ENCODE measurements at places on chromosomes 12 and 14.

DNA sequence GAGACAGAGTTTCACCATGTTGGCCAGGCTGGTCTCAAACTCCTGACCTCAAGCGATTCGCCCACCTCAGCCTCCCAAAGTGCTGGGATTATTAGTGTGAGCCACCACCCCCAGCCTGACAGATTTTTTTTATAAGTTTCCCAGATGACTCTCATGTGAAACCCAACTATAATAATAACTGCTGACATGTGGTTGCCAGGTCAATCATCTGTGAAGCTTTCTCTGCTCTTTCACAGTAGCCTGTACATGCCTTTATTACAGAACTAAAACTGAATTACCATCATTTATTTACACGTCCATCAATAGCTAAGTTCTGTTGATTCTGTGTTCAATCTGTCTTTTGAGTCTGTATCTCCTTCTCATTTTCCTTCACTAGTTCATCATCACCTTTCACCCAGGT is 218.5 kb downstream of the RPS29 start:
- DNase-seq = no peak

- no peak for DNase-seq
These were observed 123.1 kb upstream of the FAR2 start for GRCh38 chr12:29025937-29026336.

DNA sequence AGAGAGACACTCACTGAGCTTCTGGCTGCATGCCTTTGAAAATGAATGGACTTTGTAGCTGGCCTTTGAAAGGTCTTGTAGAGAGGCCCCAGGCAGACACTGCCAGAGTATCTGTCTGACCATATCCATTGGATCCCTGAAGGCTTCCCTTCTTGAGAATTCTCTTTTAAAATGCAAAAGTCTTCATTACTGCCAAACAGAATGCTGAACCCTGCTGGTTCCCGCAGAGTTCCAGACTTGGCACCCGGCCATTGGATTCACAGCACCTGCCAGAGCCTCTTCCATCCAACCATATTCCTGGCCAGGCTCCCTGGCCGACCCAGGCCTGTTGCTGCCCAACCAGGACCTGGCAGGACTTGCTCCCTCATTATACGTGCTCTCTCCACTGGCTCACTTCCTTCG is 182.5 kb downstream of the GXYLT1 start:
- no peak for DNase-seq

GRCh38 chr12:3321881-3322280 is 169.1 kb upstream of the PRMT8 start:
- DNase-seq = no peak

DNA sequence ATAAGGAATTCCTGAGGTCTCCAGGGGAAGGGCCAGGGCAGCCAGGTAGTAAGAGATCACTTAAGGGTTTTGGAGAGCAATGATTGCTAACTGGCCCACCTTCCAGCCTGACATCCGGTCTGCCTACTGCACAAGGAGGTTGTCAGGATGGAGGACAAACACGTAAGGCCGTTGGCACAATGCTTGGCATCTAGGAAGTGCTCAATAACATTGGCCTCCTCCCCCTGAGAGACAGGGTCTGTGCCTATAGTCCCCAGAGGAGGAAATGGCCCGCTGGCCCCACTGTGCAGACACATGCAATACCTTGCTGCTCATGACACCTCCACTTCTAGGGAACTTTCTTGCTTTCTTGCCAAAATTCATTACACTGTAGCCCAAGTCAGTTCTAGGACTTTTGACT is 73.2 kb downstream of the NTF3 start:
- DNase-seq = no peak

DNA sequence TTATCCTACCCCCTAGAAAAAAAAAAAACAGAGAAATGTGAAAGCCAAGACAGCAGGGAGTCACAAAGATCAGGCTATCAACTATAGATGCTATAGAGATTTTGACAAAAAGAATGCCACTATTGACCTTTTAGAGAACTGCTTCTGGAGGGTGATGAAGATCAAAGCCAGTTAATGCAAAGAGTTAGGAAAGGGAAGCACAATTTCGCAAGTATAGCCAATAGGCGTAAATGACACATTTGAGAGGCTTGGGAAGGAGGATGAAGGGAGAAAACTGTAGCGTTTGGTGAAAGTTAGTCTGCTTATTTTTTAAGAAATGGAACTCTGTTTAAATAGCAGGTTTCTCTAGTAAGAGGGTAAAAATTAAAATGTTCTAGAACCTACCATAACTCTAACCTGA is 190.7 kb downstream of the DUSP6 start:
- DNase-seq = no peak

DNA sequence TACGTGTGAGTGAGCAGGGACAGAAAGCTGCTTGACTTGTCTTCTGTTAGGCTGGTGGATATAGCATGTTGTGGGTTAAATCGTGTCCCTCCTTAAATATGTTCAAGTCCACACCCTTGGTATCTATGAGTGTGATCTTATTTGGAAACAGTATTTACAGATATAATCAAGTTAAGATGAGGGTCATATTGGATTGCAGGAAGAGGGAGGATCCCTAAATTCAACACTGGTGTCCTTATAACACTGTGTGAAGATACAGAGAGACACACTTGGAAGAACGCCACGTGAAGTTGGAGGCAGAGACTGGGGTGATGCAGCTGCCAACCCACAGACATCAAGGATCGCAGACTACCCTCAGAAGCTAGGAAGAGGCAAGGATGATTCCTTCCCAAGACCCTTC is 275.2 kb upstream of the SSTR1 start:
- no peak for DNase-seq

DNA sequence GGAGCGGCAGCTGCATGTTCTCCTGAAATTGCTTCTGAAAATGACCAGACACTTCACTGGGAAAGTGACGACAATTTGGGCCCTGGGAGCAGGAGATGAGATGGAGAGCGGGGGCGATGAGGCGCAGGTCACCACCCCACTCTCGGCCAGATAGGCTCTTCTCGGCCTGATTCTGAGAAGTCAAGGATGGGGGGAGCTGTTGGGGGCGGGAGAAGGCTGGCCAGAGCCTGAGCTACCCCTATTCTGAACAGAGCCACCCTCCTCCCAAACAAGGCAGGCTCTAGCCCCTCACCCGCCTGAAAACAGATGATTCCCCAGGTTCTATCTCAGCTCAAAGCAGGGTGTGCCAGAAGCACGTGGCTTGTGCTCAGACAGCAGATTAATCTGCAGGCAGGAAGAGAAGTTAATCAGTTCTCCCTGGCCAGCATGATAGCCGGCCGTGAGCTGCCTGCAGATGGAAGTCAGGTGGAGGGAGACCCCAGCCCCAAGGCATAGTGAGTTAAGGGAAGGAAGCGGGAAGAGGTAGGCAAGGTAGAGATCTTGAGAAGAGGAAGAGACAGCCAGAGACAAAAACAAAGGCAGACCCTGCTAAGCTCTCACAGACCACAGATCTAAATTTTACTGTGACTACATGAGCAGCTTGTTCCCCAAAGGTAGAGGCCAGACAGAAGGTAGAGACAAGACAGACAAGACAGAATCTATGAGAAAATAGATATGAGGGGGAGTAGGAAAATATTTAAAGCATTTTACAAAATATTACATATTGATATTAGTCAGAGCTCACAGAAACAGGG is 10.9 kb upstream of the TAC3 start:
- DNase-seq = no peak

DNA sequence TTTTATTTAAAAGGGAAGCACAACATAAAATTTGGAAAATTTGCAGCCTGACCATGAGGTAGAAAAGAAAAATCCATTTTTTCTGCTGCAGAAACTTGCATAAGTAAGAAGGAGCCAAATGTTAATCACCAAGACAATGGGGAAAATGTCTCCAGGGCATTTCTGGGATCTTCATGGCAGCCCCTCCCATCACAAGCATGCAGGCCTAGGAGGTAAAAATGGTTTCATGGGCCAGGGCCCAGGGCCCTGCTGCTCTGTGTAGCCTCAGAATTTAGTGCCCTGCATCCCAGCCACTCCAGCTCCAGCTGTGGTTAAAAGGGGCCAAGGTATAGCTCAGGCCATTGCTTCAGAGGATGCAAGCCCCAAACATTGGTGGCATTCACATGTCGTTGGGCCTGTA is 735.6 kb downstream of the GALC start:
- no peak for DNase-seq

- no peak for DNase-seq
These were observed 167.3 kb upstream of the TMCC3 start for GRCh38 chr12:94817695-94818075.

DNA sequence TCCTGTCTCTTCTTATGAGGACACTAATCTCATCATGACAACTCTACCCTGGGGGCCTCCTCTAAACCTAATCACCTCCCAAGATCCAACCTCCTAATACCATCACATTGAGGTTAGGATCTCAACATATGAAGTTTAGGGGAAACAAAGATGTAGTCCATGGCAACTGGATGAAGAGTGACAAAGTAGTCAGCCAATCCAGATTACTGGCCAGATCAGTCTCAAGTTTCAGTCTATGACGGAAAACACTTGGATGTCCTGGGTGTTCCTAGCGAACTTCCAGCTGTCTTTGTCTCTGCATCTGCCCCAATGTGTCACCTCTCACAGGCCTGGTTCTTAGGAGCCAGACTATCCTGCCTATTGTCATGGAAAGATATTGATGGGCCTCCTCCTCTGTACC is 630.8 kb downstream of the AACS start:
- DNase-seq = no peak

GRCh38 chr14:41016213-41016612 is 590.5 kb upstream of the LRFN5 start:
- no peak for DNase-seq

GRCh38 chr12:79358716-79359300 is 332.0 kb downstream of the PAWR start:
- no peak for DNase-seq

DNA sequence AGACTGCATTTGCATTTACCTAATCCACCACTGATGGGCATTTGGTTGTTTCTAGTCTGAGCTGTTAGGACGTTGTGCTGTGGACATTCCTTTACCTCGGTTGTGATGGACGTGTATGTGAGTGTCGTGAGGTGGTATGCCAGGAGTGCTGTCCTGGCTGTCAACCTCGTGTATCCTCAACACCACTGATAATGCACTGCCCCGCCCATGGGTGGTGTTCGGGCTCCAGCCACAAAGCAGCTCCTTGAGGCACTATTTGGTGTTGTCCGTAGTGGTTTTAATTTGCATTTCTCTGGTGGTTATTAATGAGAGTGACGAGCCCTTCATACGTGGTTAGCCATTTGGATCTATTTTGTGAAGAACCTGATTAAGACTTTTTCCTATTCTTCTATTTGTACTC is 87.6 kb downstream of the PPP2R5C start:
- DNase-seq = peak; percentile 42

- DNase-seq = no peak
These were observed 22.1 kb downstream of the LGMN start for GRCh38 chr14:92726135-92726932.

DNA sequence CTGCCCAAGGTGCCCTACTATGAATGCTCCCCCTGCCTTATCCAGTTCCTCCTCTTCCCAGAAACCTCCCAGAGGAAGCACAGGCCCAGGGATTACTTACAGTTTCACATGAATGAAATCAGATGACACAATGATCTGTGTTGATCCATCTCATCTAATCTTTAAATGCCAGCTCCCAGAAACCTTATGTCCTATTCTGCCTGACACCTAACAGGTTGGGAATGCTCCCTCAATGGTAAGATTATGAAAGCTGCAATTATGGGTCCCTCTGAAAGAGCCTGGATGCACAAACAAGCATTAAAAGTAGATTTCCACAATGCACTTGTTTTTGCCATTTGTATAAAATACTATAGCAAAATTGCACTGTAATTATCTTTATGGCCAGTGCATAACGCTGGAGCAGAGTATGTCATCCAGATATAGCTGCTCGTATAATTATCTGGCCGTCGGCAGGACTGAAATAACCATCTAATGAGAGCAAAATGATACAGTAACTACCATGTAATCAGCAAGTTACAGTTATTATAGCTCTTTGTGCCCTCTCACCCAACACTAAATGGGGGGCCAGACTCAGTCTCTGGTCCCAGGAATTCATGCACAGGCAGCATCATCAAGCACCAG is 4.4 kb upstream of the ZBTB39 start:
- no peak for DNase-seq

DNA sequence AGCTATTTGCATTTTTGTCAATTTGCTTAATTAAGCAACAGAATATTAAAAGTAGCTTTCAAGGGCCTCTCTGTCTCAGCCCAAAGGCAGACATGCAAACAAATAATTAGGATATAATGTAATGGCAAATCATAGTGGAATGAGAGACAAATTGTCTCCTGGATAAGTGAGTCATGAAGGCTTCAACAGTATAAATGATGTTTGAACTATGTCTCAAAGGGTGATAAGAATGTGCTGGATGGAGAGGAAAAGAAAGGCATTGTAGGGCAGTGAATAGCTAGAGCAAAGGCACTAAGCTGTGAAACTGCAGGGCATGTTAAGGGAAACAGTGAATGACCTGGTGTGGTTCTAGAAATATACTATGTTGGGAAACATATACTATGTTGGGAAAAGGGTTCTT is 53.5 kb upstream of the PPP1R12A start:
- no peak for DNase-seq

- DNase-seq = no peak
These were observed 680.3 kb downstream of the MED13L start for GRCh38 chr12:115597157-115597712.

GRCh38 chr12:14156606-14157005 is 175.2 kb upstream of the GRIN2B start:
- no peak for DNase-seq

GRCh38 chr12:14714437-14714836 is 18.0 kb upstream of the GUCY2C start:
- DNase-seq = no peak

GRCh38 chr12:18799561-18799960 is 61.6 kb downstream of the CAPZA3 start:
- no peak for DNase-seq

DNA sequence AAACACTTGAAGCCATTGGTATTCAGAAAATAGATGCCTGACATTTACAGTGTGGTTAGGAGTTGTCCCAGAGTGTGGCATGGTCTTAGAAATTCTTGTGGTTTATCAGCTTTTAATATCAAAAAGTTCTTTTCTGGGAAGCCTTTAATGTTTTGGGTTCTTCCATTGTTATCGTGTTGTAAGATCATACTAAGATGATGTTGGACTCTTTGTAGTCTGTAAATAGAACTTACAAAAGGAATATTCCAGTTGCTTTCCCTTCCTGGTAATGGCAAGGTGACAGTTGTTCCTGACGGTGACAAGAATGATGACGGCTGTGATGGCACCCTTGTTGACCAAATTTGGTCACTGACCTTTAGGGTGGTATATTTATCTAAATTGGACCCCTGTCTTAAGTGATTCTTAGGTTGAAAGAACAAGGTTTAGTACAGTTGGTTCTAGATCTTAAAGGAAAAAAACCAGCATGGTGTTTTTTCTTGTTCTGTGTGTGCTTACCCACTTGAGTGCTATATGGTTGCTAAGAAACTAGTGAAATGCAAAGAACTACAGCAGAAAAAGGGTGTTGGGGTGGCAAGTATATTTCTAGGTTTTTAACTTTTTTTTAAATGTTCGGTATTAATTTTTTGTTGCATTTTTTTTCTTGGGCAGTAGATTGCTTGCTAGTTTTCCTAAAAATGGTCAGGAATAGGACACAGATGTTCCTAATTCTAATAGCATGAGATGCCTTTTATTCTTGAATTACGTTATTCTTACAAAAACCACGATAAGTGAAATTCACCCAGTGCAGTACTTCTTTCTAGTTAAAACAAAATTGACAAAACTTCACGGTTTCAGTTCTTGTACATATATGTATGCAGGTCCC is 2.1 kb downstream of the ATP2A2 start:
- no peak for DNase-seq
